NCI-H2107 (cell line): ENCODE measurements at places on chromosomes 16 and 17.

DNA sequence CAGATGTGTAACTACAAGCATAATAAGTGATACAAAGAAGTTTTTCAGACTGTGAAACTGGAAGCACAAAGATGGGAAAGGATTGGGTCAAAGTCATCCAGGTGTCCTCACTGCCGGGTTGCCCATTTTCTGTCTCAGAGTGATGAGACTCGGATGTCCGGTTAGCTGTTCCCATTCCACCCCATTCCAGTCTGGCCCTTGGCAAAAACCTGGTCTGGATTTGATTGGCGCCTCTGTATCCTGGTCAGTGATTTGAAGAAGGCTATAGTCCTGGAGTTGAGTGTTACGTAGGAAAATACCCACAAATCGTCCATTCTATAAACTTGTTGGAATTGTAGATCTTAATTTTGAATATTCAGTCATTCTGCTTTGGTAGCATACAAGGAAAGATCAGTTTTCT lies 19.9 kb upstream of the PHKG2 start:
- no peak for DNase-seq

- no peak for DNase-seq
Observed at GRCh38 chr16:29117631-29118030, 132.8 kb downstream of the LAT start.

- DNase-seq, result no peak
Observed at GRCh38 chr17:49210158-49211029, at the start of the genes ABI3 and GNGT2. Gene ABI3, plus strand, starts transcription at chr17:49210707. Its CDS starts 18 bp downstream, at chr17:49210725. Gene GNGT2, minus strand, starts transcription at chr17:49210574. Its CDS starts 3,152 bp downstream, at chr17:49207422.

GRCh38 chr17:29524692-29525091 lies 42.1 kb downstream of the ABHD15 start:
- no peak for DNase-seq

- no peak for DNase-seq
Observed at GRCh38 chr17:8868529-8868951, 1.1 kb upstream of the PIK3R6 start.

GRCh38 chr16:85033171-85033570 lies 5.6 kb downstream of the KIAA0513 start:
- no peak for DNase-seq

GRCh38 chr16:19967963-19968362 lies 83.3 kb upstream of the GPRC5B start:
- DNase-seq, result no peak

DNA sequence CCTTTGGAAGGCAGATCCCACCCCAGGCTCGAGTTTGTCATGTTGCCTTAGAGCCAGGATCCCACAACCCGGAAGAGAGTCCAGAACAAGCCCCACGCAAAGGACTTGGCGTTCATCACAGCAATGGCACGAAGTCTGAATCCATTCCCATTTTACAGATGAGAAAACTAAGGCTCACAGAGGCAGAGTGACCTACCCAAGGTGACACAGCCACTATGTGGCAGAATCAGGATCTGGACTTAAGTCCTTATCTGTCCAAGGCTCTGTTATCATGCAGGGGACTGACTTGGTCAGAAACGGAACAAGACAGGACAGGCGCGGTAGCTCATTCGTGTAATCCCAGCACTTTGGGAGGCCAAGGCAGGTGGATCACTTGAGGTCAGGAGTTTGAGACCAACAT lies 86.5 kb downstream of the GSG1L start:
- no peak for DNase-seq

DNA sequence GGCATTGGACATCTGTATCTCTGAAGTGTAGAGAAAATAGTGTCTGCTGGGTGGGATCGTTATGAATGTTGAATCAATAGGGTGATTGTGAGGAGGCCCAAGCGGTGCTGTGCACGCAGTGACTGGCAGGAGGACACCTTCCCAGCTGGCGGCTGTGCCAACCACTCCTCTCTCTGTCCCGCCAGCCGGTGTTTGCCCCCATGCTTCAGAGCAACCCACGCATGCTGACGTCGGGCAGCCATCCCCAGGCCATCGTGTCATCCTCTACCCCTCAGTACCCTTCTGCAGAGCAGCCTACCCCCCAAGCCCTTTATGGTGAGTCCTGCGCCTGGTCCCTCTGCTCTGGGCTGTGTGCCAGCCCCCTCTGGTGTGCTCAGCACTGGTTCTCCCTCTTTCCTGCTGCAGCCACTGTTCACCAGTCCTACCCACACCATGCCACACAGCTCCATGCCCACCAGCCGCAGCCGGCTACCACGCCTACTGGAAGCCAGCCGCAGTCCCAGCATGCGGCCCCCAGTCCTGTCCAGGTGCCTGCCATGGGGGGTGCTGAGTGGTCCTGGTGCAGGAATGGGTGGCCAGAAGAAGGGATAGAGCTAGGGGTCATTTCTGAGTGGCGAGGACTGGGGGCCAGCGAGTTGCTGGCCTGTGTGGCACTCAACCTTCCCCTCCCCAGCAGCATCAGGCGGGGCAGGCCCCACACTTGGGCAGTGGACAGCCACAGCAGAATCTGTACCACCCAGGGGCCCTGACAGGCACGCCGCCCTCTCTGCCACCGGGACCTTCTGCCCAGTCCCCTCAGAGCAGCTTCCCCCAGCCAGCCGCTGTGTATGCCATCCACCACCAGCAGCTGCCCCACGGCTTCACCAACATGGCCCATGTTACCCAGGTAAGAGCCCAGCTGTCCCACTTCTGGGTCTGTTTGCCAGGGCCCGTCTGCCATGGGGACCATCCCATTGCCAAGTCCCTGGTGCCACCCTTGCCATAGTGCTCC lies 11.0 kb downstream of the TUFM start:
- DNase-seq, result no peak

DNA sequence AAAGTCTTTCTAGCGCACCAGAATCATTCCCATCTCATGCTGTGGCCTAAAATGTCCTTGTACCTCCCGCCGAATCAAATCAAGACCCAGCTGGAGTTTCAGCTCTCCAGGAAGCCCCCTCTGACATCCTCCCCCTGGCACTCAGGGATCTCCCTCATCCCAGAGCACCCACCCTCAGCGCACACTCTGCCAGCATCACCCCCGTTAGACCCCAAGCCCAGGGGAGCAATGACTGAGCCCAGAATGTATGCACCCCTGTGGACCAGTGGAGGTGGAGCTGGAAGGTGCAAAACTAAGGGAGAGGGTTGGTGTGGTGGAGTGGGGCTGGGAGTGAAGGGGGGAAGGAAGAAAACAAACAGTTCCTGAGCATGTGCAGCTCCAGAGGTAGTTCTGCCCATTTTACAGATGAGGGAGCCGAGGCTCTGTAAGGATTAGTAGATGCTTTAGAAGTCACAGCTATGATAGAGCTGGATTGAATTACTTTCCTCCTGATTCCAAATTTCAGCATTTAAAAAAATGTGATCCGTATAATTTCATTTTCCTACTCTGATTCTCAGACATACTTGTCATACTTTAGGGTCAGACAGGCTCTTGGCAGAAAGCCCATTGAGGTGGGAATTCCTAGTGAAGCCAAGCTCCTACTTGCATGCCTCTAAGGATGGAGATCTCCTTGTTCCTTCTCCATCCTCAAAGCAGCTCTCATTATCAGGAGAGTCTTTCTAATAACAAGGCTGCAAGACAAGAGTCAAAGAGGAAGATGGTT lies 242.7 kb downstream of the KATNIP start:
- DNase-seq, result no peak

DNA sequence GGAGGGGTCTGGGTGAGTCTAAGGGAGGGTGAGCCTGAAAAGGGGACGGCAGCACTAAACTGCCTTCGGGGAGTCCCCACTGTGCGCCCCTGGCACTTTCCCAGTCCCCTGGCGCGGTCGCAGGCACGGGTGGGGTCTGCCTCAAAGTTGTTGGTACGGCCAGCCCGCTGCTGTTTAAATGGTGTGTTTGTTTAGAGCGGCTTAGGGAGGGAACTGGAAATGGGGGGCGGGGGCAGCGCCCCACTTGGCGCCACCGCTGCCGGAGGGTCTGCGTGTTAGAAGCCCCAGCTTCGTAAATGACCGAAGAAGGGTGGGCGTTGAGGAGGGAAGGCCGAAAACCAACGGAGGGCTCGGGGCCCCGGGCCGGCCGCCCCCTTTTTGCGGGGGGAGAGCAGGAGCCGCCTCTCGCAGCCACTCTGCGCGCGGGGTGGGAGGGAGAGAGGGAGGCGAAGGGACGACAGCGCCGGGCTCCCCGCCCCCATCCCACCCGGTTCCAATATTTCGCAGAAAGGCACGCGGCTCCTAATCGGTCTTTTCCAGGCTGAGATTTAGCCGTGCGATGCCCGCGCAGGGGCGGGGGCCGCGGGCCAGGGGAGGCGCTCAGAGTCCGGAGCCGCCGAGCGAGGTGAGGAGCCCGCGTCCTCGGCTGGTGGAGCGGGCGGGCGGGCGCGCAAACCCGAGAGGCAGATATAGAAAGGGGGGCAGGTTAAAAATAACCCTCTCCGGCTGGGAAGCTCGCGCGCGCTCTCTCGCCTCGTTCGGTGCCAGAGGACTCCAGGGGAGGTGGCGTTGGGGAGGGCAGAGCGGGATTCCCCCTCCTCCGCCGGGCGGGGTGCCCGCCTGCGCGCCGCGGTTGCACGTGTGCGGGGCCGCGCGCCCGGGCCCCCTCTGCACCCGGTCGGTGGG lies 54.9 kb downstream of the SREBF1 start:
- peak; percentile 40 for DNase-seq

DNA sequence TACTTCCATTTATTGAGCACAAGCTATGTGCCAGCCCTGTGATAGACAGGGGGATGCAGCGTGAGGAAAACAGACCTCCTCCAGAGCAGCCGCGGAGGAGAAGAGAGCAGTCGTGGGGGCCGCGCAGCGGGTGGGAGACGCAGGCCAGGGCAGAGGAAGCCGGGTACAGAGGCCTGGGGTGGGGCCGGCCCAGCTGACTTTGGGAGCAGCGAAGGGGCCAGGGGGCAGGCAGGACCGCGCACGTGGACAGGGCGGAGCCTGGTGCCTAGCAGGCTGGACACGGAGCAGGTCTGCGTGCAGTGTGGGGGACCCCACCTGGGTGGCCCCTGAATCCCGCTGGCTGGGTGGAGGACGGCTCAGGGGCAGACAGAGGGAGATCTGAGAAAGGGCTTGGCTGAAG lies 46.2 kb downstream of the ZFPM1 start:
- no peak for DNase-seq

DNA sequence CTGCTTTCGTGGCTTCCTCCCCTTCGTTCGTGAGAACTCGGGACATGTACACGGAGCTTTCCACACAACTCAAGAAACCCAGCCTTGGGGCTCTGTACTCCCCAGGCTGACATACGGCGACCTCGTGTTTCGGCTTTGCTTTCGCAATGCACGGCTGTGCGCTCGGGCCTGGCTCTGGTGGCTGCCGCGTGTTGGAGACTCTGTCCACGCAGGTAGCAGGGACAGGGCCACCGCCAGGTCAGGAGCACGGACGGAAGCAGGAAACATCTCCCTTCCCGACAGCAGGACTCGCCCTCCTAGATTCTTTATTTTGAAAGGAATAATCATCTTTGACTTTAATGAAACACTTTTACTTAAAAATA lies 17.3 kb downstream of the UTS2R start:
- DNase-seq, result no peak

GRCh38 chr16:813204-813915 lies 12.8 kb upstream of the GNG13 start:
- DNase-seq, result no peak
